HAP-1 (cell line): ENCODE measurements at places on chromosomes 2 and 18.

DNA sequence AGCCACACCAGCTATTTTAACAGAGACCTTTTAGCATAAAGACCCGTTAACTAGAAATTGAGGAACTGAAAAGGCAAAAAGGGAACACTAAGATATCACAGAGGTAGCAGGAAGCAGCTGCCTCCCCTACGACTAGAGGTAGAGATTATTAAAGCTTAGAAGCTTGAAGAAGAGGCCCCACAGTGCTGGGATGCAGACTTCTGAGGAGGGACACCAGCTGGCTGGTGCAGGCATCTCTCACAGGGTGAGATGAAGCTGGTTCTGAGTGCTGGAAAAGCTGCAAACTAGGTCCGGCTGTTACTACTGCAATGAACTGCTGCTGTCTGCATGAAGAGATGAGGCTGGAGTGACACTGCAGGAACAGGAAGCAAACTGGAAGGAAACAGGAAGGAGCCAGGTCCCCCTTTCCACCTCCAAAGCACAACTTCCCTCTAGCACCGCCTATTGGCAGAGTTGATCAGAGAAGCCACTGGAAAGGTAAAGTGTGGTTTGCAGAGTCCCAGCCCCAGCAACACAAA lies 61.2 kb upstream of the MRPS9 start:
- peak; percentile 46 for DNase-seq

GRCh38 chr2:43273529-43273928 lies 47.1 kb upstream of the ZFP36L2 start:
- DNase-seq, result no peak

DNA sequence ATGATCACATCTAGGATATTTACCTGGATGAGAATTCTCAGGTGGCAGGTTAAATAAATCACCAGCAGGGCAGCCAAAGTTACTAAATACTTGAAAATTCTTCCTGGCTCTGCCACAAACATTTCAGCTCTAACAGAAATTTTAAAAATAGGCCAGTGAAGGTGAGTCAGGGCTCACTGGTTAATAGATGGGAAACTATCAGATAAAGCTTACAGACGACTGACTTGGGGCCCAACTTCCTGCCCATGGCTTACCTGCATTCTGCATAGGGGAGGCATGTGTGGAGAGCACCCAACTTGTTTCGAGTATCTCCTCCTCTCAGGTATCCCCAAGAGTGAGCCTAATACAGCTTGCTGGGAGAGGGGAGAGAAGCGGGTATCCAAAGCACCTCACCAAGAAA lies 57.8 kb downstream of the SPRED2 start:
- DNase-seq, result no peak

GRCh38 chr2:110983133-110983532 lies 137.6 kb upstream of the BCL2L11 start:
- no peak for DNase-seq

GRCh38 chr2:150584081-150584480 lies 96.6 kb upstream of the RND3 start:
- no peak for DNase-seq

DNA sequence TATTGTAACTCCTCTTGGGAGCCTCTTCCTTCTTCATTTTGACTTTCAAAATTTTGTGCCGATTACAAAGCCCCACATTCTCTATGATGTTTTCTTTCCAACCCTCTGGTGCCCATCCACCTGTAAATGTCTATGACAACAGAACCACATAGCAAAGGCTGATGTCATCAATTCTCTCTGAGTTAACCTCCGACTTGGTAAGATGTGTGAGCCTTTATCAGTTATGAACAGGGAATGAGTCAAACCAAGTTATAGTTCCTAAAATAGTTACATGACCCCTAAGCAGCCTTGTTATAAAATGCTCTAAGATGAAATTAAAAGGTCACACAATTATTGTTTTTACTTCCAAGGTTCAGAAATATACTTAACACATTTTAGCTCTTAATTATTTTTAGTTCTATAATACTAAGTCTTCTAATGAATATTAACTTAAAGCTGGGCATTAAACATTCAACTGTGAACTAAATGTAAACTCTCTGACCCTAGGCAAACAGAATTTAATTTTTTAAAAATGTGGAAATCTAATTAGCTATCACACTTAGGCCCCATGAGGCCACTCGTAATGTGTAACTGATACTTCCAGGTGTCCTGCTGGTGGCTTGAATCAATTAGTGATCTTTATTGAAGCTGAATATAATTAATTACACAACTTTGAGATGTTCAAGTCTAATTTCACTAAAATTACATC lies 102.3 kb upstream of the CYRIA start:
- no peak for DNase-seq

DNA sequence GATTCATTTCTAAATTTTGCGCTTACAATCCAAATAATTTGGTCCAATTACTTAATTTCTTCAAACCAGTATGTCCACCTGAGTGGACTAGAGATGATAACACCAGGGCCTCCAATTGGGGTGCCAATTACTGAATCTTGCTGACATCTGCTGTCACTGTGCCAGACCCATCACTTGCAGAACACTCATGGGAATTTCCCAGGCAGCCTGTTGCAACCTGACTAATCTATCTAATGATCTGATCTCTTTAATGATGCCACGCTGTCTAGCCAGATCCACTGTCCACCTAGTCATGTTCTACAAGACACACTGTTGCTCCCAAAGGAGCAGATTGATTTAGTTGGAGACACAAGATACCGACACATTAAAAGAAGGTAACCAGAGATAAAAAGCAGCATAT lies 11.8 kb upstream of the LRP1B start:
- DNase-seq, result no peak

DNA sequence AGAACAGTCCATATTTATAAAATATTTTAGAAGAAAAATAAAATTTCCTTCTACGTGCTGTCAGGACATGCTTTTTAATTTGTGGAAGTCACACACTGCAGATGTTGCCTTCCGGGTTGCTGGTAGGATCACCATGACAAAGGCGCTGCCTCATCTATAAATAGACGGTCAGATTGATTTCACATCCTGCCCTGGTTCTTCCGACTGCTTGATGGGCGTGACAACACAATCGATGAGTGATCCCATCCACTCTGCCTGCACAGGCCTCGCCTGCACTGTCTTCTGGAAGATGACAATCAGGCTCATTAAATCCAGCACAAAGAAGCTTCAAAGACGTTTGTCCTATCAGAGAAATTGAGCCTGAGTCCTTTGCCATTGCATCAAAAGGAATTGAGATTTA lies 318.9 kb upstream of the TRIB2 start:
- DNase-seq, result no peak

GRCh38 chr2:78263571-78263970 lies 741.4 kb upstream of the LRRTM4 start:
- DNase-seq, result no peak

DNA sequence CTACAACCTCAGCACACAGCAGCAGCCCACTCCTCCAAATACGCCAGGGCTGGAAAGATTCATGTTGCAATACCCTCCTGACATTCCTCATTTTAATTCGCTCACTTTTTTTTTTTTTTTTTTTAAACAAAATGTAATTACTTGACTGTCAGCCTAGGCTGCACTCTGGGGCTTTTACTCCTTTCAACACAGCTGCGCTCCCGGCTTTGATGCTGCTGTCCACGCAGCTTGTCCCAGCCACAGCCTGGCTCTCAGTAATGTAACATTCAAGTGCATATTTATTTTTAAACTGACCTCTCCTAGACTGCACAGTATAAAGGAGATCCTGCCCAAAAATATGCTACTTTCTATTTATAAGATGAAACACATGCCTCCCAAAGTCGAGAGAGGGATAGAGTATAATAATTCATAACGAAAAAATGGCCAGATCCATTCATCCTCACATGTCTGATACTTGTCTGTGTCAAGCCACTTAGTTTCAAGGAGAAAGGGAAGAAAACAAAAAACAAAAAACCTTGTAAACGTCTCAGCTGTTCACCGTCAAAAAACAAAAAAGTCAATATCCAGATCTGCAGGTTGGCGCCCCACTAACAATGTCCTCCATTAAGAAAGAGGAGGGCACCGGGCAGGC lies 949 bp downstream of the CDC42EP3 start:
- DNase-seq, result peak; percentile 23

DNA sequence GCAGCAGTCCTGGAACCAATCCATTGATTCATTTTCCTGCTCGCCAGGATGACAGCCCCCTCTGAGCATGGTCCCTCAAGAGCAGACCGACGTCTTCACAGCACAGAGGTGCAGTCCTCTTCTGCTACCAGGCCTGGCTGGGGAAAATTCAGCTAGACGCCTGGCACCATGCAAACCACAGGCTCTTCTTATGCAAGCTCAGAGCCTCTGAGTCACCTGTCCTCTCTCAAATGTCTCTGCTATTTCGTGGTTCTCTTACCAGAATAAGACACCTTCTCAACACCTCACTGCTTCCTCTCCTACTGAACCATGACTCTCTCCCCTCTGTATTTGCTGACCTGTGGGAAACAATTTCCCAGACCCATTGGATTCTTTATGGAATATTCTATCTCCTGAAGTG lies 79.8 kb upstream of the CYRIA start:
- DNase-seq, result no peak

GRCh38 chr2:191144217-191144616 lies 6.6 kb downstream of the STAT4 start:
- no peak for DNase-seq

- no peak for DNase-seq
Measured at GRCh38 chr2:189425676-189426075, 15.6 kb upstream of the WDR75 start.

DNA sequence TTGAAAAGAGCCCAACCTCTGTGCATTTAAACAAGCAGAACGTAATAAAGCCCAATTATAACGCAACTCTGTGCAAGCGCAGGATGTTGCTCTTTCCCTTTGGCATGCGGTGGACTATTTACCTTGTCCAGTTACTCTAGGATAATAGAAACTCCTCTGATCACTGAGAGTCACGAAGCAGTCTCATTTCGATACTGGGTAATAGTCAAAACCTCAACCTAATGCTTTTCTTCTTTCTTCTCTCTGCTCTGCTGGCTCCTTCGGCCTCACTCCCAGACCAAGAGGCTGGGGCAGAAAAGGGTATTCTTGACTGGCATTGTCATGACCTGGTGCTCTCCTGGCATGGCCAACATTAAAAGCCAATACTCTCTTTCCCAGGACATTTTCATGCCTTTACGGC lies 89.7 kb upstream of the GCFC2 start:
- DNase-seq, result no peak

DNA sequence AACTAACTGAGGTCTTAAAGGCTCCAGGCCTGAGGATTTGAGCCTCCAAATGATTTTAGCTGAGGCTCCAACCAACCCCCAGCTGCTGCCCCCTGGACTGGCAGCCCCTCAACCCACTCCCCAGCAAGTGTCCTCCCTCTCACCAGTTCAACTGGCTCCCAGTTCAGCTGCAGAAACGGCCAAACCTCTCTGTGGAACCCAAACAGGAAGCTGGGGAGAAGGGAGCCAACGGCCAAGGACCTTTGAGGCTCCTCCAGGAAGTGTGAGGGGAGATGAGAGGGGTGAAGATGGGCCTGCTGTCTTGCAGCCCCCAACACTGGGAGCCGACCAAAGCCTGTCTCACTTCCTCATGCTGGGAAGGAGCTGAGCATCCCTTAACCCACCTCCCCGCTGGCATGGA lies 24.9 kb downstream of the ZFP36L2 start:
- DNase-seq, result no peak

- no peak for DNase-seq
Measured at GRCh38 chr2:3718679-3719078, 15.3 kb downstream of the DCDC2C start.

DNA sequence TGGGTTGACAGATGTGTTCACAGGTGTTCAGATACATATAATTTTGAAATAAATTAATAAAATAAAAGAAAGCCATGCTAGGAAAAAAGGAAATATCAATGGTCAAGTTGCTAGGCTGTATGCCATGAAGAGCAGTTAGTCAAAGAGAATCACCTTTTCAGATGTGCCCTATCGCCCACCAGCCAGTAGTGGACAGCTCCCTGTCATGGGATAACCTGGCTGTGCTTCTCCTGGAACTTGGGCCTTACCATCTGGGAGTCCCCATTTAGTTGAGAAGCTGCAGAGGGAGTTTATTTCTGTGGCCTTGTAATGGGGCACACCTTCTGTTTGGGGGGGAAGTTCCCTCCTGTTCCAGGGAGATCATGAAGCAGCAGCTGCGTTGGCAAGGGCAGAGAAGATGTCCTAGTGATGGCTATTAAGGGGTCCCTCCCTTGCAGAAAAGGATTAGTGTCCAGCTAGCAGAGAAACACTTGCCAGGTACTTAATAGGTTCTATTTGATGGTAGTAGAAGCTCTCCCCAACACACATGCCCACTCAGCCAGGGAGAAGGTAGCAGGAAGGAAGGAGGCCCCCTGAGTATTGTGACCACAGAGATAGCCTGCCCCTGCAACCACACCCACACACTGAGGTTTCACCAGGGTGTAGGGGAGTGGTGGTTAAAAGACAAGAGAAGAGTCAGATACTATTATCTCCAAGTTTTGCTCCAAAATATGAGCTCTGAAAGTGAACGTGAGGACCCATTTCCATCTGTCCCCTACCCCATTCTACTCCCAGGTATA lies 117.7 kb downstream of the B3GNT2 start:
- no peak for DNase-seq

- no peak for DNase-seq
Measured at GRCh38 chr2:33380001-33380609, 96.3 kb upstream of the RASGRP3 start.

DNA sequence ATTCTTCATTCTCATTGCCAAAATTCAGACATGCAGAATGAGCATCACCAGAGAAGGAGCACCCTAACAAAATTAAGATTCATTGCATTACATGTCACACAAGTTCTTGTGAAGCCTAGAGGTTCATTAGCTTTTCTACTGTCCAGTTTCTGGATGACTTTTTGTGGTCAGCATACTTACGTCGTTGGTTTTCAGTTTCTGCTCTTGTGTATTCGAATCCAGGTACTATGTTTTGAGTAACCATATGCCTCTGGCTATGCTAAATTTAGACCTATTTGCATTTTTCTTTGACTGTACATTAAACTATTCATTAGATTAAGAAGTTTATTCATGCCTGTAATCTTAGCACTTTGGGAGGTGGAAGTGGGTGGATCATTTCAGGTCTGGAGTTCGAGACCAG lies 251.3 kb downstream of the PARD3B start:
- no peak for DNase-seq

- no peak for DNase-seq
Measured at GRCh38 chr2:231452799-231453508, 11.3 kb downstream of the NCL start.

- DNase-seq, result no peak
Measured at GRCh38 chr2:46574457-46575355, 95.3 kb downstream of the TMEM247 start.

- no peak for DNase-seq
Measured at GRCh38 chr2:1782514-1782913, 38.2 kb upstream of the PXDN start.

- DNase-seq, result no peak
Measured at GRCh38 chr2:235721625-235722024, 227.8 kb downstream of the AGAP1 start.

GRCh38 chr2:3492951-3493614 lies 26.2 kb downstream of the ADI1 start:
- no peak for DNase-seq
